ENCODE measurements at places on chromosomes 11 and 22. TPM values are rescaled to one million over a fixed set of nuclear protein-coding genes. Genes with fewer than 3 reads are reported as not detected.

The FGF19 gene
- 1.5 TPM for polyA plus RNA-seq

The NLRX1 gene
- 9.7 TPM for polyA plus RNA-seq

The ANKK1 gene
- polyA plus RNA-seq: 0.16 TPM

The OR8D4 gene
- not detected for polyA plus RNA-seq

The CCDC89 gene
- 4.4 TPM for polyA plus RNA-seq

The LGALS12 gene
- 0.12 TPM for polyA plus RNA-seq

The TMPRSS5 gene
- 0.69 TPM for polyA plus RNA-seq
